ENCODE measurements at places on chromosomes 13 and 19.

DNA sequence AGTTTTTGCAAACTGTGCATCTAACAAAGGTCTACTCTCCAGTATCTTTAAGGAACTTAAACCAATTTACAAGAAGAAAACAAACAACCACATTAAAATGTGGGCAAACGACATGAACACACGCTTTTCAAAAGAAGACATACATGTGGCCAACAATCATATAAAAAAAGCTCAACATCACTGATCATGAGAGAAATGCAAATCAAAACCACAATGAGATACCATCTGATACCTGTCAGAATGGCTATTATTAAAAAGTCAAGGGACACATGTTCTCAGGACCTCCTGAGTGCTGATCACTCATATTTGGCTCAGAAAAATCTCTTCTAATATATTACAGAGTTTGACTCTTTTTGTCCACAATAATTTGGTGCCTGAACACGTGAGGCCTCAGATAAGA lies 14.2 kb upstream of the LILRB1 start:
- DNase-seq: no peak

DNA sequence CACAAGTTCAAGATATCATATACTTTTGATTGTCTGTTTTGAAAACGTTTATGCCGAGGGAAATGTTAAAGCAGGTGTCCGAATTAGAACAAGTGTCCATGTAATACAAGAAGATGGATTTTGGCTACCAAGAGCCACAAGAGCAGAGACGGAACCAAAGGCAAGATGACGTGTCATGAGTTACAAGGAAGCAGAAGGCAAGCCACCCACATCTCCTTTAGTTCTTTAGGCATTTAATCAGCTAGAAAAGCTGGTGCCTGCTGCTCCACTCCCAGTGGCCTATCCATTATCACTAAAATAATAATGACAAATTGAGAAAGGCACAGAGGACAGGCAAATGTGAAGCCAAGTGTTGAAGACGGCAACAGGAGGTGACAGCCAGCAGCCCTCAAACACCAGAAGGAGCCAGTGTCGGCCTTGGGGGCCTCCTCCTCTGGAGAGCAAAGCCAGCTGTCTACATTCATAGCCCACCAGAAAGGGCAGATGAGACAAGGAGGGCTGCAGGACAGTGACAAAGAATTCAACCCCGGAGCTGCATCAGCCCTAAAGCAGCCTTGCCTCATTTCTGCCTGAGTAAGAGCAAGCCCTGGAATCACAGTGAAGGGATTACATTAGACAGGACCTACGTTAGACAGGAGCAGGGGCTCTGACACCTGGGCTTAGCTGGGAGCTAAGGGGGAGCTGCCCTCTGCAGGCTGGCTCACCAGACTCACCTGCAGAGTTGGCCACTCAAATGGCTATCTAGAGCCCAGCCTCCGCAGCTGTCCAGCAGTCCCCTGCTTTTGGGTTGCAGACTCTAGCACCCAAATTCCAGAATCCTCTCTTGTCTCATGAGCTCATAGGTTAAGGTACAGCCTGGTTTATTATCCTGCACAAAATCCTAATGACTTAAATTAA lies 569.9 kb downstream of the UQCRFS1 start:
- DNase-seq: no peak

DNA sequence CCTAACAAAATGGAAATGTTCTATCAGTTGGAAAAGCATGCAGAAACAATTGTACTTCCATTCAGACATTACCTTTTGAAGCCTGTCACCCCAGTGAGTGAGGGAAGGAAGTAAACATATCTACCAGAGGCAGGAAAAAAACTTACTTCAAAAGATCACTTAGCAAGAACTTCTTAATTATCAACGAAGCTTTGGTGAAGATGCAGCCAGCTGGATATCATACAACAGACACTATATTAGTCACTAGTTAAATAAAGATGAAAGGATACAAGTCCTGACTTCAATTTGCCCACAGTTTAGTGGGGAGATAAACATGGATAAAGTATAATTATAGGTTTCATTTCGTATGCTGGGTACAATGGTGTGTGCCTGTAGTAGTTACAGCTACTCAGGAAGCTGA lies 148.8 kb downstream of the TNFRSF19 start:
- DNase-seq: no peak

- DNase-seq: no peak
Measured at GRCh38 chr19:4522291-4523002, 4.2 kb upstream of the PLIN4 start.

GRCh38 chr19:30116984-30117555 lies 175.0 kb downstream of the URI1 start:
- no peak for DNase-seq

DNA sequence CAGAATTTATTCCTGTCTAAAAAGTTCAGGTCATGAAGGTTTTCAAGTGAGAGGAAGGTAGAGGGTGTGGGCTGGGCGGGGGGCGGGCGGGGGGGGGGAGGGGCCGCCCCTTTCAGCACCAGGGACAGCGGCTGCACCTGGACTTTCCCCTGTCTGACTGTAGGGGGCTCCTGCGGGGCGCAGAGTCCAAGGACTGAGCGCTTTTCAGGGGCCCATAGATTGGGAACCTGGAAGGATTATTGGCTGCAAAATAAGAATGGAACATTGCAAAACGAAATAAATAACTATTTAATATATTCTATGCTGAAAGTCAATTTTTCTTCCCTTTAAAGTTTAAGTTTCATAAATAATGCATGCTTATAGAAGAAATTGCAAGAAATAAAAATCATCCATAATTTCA lies 8.9 kb upstream of the CYP4F3 start:
- DNase-seq: peak; percentile 35

- DNase-seq: no peak
Measured at GRCh38 chr13:108902405-108903155, 273.2 kb downstream of the MYO16 start.

- no peak for DNase-seq
Measured at GRCh38 chr19:4376028-4376670, 24.2 kb downstream of the SH3GL1 start.

GRCh38 chr13:93689333-93689732 lies 462.7 kb downstream of the GPC6 start:
- no peak for DNase-seq

- no peak for DNase-seq
Measured at GRCh38 chr13:113918981-113919701, 54.7 kb downstream of the C13orf46 start.

DNA sequence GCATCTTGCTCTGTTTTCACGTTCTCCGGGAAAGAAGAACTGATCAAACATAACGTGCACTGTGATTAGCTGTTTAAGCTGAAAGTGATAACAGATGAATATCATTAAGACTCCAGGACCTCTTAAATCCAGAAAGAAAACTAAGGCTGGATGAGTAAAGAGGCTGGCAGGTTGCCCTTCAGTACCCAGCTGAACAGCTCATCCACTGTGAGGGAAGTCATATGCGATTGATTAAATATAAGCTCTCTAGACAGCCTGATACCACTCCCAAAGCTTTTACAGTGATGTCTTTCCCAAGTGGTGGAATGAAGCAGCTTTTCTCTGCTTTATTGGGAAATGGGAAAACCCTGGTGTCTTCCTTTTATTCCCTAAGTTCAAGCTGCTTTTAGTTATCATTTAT lies 116.9 kb downstream of the EFNB2 start:
- no peak for DNase-seq

DNA sequence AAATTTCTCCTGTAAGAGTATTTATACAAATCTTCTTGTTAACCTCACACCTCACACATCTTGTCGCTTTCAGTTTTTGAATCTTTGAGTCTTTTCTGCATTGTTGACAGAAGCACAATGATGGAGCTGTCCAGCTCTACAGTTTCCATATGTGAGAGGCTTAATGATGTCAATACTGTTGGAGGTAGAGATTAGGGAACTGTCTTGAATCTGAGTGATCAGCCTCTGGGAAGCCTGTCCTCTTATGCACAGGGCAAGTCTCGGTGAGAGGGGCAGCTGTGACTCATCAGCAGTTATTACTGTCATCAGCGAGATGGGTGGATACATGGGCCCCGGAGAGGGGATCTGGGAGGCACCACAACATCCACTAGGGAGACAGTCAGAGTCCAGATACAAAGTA lies 4.6 kb upstream of the ITGBL1 start:
- DNase-seq: no peak

GRCh38 chr13:99905224-99905623 lies 66.3 kb downstream of the ZIC5 start:
- no peak for DNase-seq

DNA sequence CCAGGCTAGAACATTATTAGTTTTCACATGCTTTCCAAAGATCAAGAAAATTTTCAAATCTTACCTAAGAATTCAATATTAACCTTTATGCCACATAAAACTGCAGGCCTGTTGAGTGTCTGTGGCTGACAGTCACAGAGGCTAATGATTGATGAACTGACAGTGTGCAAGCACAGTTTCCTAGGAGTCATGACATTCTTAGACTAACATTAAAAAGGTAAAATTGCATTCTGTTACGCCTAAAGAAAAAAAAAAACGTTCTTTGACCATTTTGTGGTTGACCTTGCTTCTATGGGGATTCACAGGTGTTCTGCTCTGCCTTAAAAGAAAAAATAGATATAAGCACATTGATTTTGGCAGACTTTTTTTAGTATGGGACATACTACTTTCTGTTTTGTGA lies 1776.2 kb downstream of the PCDH9 start:
- no peak for DNase-seq

GRCh38 chr13:41470196-41470595 lies 12.8 kb downstream of the RGCC start:
- DNase-seq: no peak

GRCh38 chr13:36436811-36437210 lies 4.5 kb downstream of the CCNA1 start:
- no peak for DNase-seq

GRCh38 chr19:30165228-30165813 lies 206.9 kb upstream of the ZNF536 start:
- peak; percentile 9 for DNase-seq

DNA sequence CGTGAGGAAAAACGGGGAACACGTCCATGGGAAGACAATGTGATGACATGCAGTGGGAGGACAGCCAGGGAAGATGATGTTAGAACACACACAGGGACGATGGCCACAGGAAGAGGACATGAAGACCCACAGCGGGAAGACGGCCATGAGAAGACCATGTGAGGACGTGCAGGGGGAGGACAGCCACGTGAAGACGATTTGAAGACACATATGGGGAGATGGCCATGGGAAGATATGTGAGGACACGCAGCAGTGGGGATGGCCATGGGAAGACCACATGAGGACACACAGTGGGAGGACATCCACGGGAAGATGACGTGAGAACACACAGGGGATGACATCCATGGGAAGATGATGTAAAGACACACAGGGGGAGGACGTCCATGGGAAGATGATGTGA lies 83.8 kb downstream of the UQCRFS1 start:
- no peak for DNase-seq

DNA sequence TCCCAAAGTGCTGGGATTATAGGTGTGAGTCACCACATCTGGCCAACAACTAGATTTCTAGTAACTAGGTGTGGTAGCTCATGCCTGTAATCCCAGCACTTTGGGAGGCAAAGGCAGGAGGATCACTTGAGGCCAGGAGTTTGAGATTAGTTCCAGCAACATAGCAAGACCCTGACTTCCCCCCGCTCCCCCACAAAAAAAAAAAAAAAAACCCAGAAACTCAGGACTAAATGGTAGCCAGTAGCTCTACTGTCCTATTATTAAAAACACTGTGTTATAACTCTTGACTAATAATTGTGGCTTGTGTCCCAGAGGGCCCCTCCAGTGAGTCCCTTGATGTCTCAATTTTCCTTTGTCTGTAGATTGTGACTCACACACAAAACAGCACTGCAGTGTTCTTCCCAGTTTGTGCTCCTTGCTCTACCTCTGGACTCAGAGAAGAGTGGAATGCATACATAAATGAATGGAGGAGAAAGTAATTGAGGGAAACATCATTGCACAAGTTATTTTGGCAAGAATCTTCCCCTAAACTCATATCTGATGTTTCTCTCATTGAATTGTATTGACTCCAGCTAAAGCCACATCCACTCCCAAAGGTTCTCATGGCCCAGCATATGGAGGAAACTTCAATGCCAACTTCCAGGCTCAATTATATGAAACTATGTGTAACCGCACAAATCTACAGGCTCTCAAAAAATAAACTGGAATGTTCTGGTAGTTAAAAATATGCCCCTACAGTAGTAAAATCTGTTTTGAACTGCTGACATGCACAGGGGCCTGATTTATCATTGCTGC lies 8.8 kb downstream of the TPT1 start:
- DNase-seq: no peak

DNA sequence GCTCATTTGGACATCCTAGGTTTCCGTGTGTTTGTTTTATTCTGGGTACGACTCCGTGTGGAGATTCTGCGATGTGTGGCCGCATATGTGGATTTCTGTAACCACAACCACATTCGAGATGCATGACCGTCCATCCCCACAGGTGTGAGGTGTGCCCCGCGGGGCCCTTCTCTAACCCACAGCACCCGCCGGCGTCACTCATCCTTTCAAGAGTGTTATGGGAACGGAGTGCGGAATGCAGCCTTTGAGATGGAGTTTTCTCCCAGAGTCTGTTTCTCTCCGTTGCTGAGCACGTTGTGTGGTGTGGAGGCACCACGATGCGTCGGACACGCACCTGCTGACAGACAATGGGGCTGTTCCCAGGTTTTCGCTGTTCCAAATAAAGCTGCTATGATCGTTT lies 40.0 kb downstream of the C13orf46 start:
- no peak for DNase-seq

DNA sequence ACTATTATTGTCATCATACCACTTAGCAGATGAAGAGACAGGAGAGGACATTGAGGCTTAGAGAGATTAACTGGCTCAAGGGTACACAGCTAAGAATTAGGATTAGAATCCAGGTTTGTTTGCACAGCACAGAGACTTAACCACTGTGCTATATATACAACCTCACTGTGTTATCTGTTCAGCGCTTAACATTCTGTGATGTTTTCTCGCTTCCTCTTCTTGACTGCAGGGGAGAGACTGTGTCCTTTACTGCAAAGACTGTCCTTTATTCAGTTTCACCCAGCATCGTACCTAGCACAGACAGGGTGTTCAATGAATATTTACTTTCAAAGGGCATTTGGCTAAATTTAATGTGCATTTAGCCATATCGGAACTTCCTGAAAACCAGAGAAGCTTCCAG lies 54.9 kb upstream of the PCDH8 start:
- DNase-seq: no peak

GRCh38 chr19:39539165-39539517 lies 820 bp downstream of the EID2 start:
- DNase-seq: no peak

DNA sequence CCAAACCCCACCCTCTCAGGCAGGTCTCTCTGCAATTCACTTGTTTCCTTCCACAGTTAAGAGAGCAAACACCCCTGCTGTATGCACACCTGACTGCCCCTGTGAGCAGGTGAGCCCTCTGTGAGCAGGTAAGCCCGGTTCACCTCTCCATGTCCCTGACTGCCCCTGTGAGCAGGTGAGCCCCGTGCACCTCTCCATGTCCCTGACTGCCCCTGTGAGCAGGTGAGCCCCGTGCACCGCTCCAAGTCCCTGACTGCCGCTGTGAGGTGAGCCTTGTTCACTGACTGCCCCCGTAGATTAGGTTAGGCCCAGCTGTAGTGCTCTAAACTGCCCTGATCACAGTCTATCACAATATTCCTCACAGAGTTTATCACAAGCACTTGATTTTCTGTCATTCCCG lies 29.2 kb downstream of the TMTC4 start:
- no peak for DNase-seq

- DNase-seq: no peak
Measured at GRCh38 chr13:37526710-37527473, 71.7 kb downstream of the POSTN start.

Measured in activated CD8-positive, alpha-beta T cell treated with anti-CD3 and anti-CD28 coated beads, Interleukin-2, amount 10 ng/mL, durations not matched to agents 7 days and 5 days (primary cell).